Activated CD4-positive, alpha-beta T cell treated with anti-CD3 and anti-CD28 coated beads for 4 hours (primary cell): ENCODE measurements at places on chromosomes 7 and 10.

DNA sequence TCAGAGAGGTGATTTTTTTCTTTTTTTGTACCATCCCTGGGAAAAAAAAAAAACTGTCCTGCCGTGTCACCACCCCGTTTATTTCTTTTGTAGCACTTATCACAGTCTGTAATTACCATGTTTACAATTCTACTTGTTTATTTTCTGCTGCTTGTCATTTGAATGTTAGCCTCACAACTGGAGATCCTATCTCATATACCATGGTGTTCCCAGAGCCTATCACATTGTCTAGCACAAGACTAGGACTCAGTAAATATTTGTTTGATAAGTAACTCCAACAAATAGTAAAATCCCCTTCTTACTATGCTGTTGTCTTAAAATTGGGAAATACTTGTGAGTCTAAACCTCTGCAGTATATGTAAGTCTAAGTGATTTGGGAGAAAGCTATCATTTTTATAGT is 36.0 kb downstream of the MKLN1 start:
- DNase-seq, result no peak

- DNase-seq, result no peak
Observed at GRCh38 chr10:124389613-124390361, 28.9 kb downstream of the OAT start.

DNA sequence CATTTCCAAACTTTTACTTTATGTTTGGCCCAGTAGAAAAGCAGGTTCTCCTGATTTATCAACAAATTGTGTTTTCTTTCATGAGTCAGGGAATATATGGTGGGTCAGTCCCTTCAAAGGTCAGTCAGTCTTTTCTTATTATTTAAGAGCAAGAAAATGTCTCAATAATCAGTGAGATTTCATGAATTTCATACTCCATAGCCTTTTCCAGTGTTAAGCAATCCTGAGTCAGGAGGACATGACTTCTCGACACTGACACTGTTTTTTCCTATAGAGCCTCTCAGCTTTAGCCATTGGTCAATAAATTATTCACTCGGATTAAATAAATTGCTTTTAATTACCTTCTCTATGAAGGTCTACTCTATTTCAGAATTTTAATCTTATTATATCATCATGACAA is 334.5 kb downstream of the SORCS1 start:
- DNase-seq, result no peak

DNA sequence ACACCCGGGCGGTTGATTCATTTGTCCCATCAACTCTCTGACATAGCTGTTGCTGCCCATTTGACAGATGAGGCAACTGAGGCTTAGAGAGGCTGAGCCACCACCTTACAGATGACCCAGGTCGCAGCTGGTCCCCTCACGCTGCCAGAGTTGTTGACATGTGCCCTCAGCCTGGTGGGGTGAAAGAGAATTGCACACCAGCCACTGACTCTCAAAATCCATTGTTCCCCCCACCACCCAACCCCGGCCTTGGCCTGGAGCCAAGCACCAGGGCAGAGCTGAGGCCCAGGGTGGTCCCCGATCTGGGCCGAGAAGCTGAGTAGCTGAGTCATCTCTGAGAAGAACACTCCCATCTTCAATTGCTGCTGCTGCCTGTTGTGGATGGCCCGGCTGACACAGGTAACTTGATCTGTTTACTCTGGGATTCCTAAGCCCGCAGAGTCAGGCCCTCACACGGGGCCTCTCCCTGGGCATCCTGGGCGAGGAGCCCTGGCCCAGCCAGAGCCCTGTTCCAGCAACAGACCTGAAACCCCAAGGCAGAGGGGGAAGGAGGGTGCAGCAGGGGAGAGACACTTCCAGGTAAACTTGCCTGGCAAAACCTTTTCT is 27.5 kb downstream of the PVRIG start:
- no peak for DNase-seq

DNA sequence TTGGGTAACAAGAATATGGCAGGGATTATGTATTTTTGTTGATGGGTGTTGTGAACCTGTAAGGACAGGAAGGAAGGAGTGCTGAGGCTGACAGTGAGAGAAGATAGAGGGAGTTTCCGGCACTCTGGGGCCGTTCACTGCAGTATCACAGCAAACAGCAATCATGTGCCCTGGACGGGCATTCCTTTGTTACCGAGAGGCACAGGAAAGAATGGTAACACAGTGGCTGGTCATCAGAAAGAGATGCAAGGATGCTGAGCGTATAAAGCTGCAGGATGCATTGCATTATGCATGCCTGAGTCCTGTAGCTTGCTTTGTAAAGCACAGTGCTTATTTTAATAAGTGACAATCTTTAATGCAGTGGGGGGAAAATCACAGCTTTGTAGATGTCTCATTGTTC is 286.8 kb downstream of the RPS24 start:
- no peak for DNase-seq

- DNase-seq, result no peak
Observed at GRCh38 chr10:90193240-90193985, 492.0 kb downstream of the KIF20B start.

DNA sequence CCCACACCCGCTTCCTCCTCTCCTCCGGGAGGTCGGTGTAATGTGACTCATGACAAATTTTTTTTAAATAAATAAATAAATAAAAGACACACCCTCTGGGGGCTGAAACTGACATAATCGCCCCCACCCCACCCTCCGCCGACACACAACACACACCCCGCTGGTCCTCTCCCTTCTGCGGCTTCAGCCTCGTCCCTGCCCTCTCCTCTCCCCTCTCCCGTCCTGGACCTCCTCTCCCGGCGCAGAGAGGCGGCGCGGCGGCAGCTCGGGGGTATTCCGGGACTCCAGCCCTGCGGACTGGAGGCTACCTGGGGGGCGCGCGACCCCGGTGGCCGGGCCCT is 686 bp downstream of the ABI1 start:
- DNase-seq, result peak; percentile 62

DNA sequence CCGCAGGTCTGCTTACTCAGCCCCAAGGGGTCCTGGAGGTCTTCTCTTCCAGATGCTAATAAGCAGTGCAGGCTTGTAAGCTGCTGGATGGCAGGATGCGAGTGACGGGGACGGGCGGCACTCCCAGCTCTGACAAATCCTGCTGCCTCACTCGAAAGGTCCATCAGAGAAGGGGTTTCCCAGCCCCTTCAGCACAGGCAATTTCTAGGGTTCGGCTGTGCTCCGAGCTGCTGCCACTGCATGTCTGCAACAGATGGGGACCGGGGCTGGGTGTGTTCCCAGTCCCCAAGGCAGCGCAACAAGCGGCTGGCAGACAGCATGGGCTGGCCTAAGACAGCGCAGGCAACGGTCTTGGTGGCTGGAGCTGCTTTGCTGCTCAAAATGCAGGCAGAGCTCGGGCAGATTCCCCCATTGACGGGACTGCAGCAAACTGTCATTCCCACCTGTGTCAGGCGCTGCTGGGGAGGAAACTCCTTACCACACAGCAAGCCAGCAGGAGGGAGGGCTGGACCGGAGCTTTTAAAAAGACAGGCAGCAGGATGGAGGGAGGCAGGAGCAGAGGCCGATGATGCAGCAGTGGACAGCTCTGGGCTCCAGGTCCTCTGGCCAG is 62.4 kb downstream of the PRKAG2 start:
- no peak for DNase-seq

GRCh38 chr10:125116652-125117310 is 43.6 kb downstream of the CTBP2 start:
- no peak for DNase-seq

- DNase-seq, result no peak
Observed at GRCh38 chr7:75617634-75618234, 121.0 kb downstream of the HIP1 start.

GRCh38 chr10:60169111-60169510 is 220.6 kb downstream of the ANK3 start:
- no peak for DNase-seq

GRCh38 chr10:12971001-12971788 is 30.3 kb downstream of the CCDC3 start:
- DNase-seq, result no peak

DNA sequence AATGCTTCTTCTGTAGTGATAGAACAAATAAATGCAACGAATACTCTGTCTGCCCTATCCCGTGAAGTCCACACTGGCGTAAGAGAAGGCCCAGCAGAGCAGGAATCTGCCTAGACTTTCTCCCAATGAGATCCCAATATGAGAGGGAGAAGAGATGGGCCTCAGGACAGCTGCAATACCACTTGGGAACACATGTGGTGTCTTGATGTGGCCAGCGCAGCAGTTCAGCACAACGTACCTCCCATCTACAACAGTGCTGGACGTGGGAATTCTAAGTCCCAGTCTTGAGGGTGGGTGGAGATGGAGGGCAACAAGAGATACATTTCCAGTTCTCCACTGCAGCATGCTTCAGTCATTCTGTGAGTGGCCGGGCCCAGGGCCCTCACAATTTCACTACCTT is 45.8 kb downstream of the FIGNL1 start:
- no peak for DNase-seq

DNA sequence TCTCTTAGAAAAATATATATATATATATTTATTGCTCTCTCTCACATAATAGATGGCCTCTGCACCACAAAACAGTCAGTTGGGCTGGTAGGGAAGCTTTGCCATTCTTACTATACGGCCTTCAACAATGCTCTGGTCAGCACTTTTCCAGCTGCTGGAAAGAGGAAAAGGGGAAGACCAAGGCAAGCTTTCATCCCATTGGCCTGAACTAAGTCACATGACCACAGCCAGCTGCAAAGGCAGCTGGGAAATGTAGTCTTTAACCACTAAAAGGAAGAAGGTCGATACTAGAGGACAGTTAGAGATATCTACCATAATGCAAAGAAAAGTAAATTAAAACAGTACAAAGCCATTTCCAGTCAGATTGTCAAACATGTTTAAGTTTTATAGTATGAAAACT is 58.4 kb upstream of the MACROH2A2 start:
- no peak for DNase-seq

DNA sequence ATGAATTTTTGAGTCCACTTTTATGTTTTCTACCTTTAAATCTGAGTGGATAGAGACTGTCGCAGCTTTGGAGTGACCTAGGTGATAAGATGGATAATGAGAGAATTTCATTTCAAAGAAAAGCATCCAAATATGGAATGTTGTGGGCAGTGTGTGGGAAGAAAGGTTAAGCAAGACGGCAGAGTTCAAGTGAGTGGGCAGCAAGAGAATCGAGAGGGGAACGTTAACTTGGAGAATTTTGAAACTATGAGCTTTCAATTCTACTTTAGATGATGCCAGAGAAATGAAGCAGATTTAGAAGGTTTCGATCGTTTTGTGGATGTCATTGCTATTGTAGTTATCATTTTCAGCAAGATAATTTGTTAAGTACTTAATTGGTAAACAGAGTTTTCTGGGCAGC is 73.0 kb downstream of the XRCC2 start:
- no peak for DNase-seq

DNA sequence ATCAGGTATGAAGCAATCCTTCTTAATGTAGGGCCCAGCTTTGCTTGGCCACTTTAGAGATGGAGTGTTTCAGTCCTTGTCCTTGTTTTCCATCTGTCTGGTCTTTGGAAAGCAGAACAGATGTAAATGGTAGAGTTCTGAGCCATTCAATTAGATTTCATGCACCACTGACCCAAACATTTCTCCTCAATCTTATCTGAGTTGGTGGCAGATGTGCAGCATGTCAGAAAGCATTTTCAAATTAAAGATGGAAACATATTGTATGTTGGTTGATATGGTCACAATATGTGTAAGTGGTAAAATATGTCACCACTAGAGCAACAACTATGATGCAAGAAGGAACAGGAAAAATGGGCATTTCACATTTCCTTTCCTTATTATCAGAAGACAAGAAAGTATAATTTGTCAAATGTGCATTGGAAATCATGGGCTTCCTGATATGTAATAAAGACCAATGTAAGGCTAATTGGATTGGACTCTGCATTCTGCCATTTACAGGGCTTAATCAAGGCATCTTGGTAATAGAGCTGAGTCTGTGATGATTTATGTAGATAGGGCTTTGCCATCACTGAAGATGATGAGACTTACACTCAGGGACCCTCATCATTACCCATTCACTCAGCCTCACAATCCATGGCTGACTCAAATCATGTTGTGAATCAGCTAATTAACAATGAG is 750.7 kb downstream of the NRG3 start:
- no peak for DNase-seq

GRCh38 chr10:83222300-83222699 is 917.0 kb upstream of the GHITM start:
- no peak for DNase-seq

DNA sequence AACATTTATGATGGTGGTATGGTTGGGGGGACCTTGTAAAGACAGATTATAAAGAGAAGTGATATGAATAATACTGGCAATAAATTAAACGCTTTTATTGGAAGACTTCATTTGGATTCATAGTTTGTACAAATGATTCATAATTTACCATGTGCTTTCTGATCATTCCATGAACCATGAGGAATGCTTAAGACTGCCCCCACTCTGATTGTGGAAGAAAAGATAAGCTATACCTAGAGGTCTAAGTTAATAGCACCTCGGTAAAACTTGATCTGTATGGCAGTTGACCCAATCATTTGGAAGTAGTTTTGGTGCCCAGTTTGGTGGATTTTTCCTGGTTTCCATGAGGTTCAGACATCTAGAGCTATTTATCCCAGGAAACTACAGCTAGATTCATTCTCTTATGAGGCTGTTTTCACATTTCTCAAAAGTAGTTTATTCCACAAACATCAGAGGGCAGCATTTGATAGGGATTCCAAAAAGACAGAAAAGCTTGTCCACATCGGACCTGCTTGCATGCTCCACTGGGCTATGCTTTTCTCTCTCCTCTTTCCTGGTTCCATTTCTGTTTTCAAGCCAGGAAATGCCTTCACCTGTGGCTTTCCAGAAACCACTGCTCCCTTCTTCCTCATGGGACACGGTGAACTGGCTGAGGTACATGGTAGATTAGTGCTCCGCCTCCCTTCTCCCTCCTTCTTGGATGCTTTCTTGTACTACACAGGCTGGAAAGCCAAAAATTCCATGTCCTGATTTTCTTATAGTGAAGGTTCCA is 29.2 kb downstream of the TFAM start:
- DNase-seq, result no peak

GRCh38 chr7:52270301-52270700 is 765.1 kb upstream of the POM121L12 start:
- DNase-seq, result no peak
